ENCODE measurements at places on chromosomes 12 and 14.

DNA sequence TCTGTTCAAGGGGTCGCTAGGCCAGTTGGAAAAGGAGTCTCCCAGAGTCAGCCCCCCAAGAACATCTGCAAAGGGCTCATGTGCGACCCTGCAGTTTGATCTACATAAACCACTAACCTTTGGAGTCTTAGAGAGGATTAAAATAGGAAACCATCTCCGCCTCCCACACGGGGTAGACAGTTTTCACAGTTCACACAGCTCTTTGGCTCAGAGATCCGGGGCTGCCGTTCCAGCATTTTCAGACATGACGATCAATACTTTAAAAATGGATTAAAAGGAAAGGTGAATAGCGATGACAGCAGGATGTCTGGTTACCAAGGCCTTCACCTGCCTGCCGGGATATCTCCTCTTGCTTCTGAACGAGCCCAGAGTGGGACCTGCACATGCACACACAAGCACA is 59.8 kb upstream of the BCL11B start:
- H3K4me1 ChIP-seq, result no peaks in the 10 kb centered on the region
- H3K27ac ChIP-seq, result no peak overlapping the region
- H3K36me3 ChIP-seq, result no peaks in the 10 kb centered on the region
- no peaks in the 10 kb centered on the region for H3K27me3 ChIP-seq
- DNase-seq, result no peak

GRCh38 chr14:103909531-103910261 is 18.6 kb upstream of the TDRD9 start:
- H3K27me3 ChIP-seq, result no peaks in the 10 kb centered on the region
- peak overlapping the region; percentile 52 for H3K4me3 ChIP-seq
- H3K27ac ChIP-seq, result peak overlapping the region; percentile 14
- peaks cover 7% of the 10 kb centered on the region for H3K4me1 ChIP-seq
- peaks cover 3% of the 10 kb centered on the region for H3K36me3 ChIP-seq

DNA sequence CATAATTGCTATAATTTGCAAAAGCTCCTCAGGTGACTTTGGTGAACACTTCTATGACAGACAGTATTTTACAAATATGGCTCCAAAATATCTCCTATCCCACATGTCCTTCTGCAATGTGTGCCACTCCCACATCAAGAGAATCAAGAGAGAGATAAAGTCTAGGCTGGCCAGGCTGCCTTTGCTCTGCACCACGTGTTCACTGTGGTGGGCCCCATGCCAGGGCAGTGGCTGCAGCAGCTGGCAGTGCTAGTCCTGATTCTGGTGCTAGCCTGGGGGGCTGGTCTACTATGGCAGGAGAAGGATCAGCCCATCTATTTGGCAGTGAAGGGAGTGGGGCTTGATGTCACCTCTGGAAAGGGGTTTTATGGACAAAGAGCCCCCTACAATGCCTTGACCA is 86.3 kb downstream of the DRAM1 start:
- H3K36me3 ChIP-seq, result no peaks in the 10 kb centered on the region
- no peak for DNase-seq
- no peaks in the 10 kb centered on the region for H3K27me3 ChIP-seq
- H3K27ac ChIP-seq, result no peak overlapping the region
- H3K4me3 ChIP-seq, result no peak overlapping the region

DNA sequence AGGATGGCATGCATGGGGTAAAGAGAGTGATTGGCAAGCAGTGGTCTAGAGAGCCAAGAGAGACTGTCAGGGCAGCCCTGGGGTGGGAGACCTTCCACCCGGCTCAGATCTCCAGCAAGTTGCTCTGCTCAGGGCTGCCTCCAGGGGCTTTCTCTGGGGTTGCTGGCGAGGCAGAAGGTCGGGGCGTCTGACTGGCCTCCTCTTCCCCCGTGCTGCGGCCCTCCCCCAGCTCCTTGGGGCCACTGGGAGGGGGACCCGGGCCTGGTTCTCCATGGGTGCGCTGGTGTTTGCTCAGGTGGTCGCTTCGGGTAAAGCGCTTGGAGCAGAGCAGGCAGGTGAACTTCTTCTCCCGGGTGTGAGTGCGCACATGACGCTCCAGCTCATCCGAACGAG is 6.6 kb upstream of the AAAS start:
- H3K4me3 ChIP-seq, result no peak overlapping the region
- peaks cover 37% of the 10 kb centered on the region for H3K27me3 ChIP-seq
- H3K27ac ChIP-seq, result no peak overlapping the region
- DNase-seq, result no peak
- H3K36me3 ChIP-seq, result no peaks in the 10 kb centered on the region

DNA sequence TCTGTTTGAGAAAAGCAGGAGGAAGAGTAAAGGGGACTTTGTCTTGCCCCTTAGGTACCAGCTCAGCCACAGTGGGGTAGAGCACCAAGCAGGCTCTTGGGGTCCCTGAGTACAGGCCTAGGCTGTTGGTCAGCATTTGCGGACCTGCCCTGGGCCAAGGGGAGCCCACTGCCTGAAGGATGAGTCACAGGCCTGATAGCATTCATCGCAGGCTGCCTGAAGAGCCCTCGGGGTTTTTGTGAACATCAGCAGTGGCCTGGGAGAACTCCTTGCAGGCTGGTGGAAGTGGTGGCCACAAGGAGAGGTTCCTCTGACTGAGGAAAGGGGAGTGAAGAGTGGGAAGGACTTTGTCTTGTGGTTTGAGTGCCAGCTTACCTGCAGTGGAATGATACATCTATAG is 25.0 kb upstream of the P2RX7 start:
- no peaks in the 10 kb centered on the region for H3K27me3 ChIP-seq
- no peaks in the 10 kb centered on the region for H3K4me1 ChIP-seq
- H3K27ac ChIP-seq, result no peak overlapping the region
- H3K36me3 ChIP-seq, result no peaks in the 10 kb centered on the region
- no peak overlapping the region for H3K4me3 ChIP-seq

DNA sequence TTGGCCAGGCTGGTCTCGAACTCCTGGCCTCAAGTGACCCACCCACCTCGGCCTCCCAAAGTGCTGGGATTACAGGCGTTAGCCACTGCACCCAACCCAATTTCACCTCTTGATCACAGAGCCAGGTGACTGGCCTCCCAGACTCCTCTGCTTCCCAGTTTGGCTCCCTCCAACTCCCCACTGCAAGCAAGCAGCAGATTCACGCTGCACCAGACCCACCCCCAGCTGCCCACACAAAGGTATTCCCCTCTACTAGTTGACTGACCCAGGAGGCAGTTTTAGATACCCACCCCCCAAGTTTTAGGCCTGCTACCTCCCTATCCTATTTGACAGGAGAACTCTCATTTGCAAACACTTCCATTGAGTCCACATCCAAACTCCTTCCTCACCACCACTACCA is 5.2 kb downstream of the RARG start:
- DNase-seq, result no peak
- no peak overlapping the region for H3K27ac ChIP-seq
- no peaks in the 10 kb centered on the region for H3K36me3 ChIP-seq
- no peaks in the 10 kb centered on the region for H3K27me3 ChIP-seq
- H3K4me1 ChIP-seq, result peaks cover 32% of the 10 kb centered on the region

GRCh38 chr12:110249105-110249504 is 31.9 kb upstream of the ATP2A2 start:
- no peak for DNase-seq
- no peak overlapping the region for H3K4me3 ChIP-seq
- no peaks in the 10 kb centered on the region for H3K36me3 ChIP-seq

GRCh38 chr12:131918311-131919050 is 10.6 kb upstream of the PUS1 start:
- peaks cover 11% of the 10 kb centered on the region for H3K4me1 ChIP-seq
- no peaks in the 10 kb centered on the region for H3K27me3 ChIP-seq
- no peak for DNase-seq
- peaks cover 26% of the 10 kb centered on the region for H3K36me3 ChIP-seq

DNA sequence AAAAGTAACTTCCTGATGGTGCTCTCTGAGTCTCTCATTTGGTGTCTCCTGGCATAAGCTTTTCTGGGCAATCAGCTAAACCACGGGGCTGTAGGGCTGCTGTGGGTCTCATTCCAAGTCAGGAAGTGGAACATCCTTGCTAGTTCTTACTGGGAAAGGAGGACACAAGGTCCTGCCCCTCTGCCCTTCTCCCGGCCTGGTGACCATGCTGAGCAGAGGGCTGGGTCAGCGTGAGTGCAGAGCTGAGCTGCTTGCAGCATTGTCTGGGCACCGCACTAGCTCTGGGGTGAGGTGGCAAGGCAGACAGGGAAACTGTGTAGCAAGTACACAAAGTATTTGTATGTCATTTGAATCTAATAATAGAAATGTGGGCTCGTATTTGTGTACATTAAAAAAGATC is 45.0 kb upstream of the ASPG start:
- no peaks in the 10 kb centered on the region for H3K36me3 ChIP-seq
- no peak overlapping the region for H3K4me3 ChIP-seq
- no peak overlapping the region for H3K27ac ChIP-seq
- no peaks in the 10 kb centered on the region for H3K27me3 ChIP-seq
- no peak for DNase-seq

- no peaks in the 10 kb centered on the region for H3K36me3 ChIP-seq
- DNase-seq, result no peak
- peaks cover 24% of the 10 kb centered on the region for H3K4me1 ChIP-seq
- H3K27me3 ChIP-seq, result no peaks in the 10 kb centered on the region
- no peak overlapping the region for H3K27ac ChIP-seq
These were observed 31.6 kb downstream of the SPTLC2 start for GRCh38 chr14:77584809-77585208.

- DNase-seq, result no peak
- H3K4me1 ChIP-seq, result peaks cover 70% of the 10 kb centered on the region
- no peaks in the 10 kb centered on the region for H3K27me3 ChIP-seq
- H3K27ac ChIP-seq, result peak overlapping the region; percentile 80
These were observed 85.2 kb downstream of the CCDC88C start for GRCh38 chr14:91332171-91332985.

- no peaks in the 10 kb centered on the region for H3K36me3 ChIP-seq
- no peak for DNase-seq
- no peaks in the 10 kb centered on the region for H3K27me3 ChIP-seq
- no peaks in the 10 kb centered on the region for H3K4me1 ChIP-seq
- no peak overlapping the region for H3K27ac ChIP-seq
These were observed 62.7 kb upstream of the OR10AD1 start for GRCh38 chr12:48265777-48266176.

DNA sequence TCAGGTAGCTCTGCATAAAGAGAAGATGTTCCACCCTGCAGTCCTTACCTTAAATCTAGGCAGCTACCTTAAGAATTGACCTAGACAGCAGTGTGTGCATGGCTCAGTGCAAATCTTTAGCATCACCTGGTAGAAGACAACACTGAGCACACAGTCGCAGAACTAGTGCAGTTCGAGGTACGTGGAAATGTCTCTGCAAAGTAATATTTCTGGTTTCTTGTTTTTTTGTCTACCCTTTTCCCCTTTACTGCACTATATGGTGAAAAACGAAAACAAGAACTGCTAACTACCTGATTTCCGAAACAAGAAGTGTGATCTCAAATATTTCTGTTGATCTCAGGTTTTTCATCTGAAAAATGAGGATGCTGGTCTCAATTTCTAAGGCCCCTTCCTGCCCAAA is 82.5 kb downstream of the ETV6 start:
- H3K4me1 ChIP-seq, result peaks cover 32% of the 10 kb centered on the region
- H3K27ac ChIP-seq, result peak overlapping the region; percentile 35
- H3K36me3 ChIP-seq, result no peaks in the 10 kb centered on the region
- H3K27me3 ChIP-seq, result no peaks in the 10 kb centered on the region

GRCh38 chr14:93870377-93870776 is 56.8 kb upstream of the FAM181A start:
- H3K4me3 ChIP-seq, result no peak overlapping the region
- H3K27me3 ChIP-seq, result peaks cover 32% of the 10 kb centered on the region
- no peak for DNase-seq
- H3K4me1 ChIP-seq, result no peaks in the 10 kb centered on the region
- no peaks in the 10 kb centered on the region for H3K36me3 ChIP-seq
- no peak overlapping the region for H3K27ac ChIP-seq

- no peaks in the 10 kb centered on the region for H3K27me3 ChIP-seq
- H3K27ac ChIP-seq, result no peak overlapping the region
- no peak for DNase-seq
- H3K4me3 ChIP-seq, result no peak overlapping the region
These were observed 308.9 kb upstream of the LMO3 start for GRCh38 chr12:16914853-16915252.

DNA sequence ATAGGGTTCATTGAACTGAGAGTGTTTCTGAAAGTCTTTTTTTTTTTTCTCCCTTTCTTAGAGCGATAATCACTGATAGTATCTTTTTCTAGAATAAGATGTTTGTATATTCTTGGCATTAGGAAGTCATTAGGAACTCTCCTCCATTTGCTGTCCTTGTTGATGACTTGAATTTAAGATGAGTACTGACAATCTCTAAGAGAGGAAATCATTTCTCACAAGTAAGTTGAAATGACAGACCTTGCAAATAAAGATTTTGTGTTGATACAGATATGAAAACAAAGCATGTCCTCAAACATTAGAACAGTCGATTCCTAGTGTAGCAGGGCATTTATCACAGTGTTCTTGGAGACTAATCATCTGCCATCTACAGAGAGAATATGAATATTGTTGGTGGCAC is 458.4 kb upstream of the SYT1 start:
- DNase-seq, result no peak
- no peak overlapping the region for H3K4me3 ChIP-seq
- no peaks in the 10 kb centered on the region for H3K4me1 ChIP-seq
- no peaks in the 10 kb centered on the region for H3K36me3 ChIP-seq

DNA sequence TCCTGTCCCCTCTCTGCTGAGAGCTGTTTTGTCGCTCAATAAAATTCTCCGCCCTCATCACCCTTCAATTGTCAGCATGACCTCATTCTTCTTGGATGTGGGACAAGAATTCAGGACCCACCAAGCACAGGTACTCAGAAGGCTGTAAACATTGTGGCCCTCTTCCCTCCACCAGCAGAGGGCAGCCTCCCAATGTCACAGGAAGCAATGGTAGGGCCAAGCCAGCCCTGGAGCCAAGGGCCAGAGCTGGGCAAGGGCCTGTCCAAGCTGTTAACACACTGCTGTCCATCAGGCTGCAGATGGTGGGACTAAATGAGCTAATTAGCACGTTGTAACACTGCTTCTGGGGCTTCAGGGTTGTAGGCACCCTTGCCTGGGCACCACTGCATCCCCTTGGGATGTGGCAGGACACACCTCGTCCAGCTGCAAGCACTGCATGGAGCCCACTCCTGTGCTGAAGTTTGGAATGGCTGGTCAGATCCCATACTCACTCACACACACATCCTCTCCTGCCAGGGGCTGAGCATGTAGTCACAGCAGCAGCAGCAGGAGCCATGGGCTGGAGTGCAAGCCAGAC is 62.7 kb upstream of the HECTD1 start:
- H3K27me3 ChIP-seq, result peaks cover 5% of the 10 kb centered on the region
- no peaks in the 10 kb centered on the region for H3K36me3 ChIP-seq
- no peak overlapping the region for H3K27ac ChIP-seq
- no peak for DNase-seq

GRCh38 chr12:12818701-12819100 is 5.6 kb downstream of the DDX47 start:
- no peaks in the 10 kb centered on the region for H3K27me3 ChIP-seq
- no peak overlapping the region for H3K4me3 ChIP-seq
- no peak for DNase-seq

DNA sequence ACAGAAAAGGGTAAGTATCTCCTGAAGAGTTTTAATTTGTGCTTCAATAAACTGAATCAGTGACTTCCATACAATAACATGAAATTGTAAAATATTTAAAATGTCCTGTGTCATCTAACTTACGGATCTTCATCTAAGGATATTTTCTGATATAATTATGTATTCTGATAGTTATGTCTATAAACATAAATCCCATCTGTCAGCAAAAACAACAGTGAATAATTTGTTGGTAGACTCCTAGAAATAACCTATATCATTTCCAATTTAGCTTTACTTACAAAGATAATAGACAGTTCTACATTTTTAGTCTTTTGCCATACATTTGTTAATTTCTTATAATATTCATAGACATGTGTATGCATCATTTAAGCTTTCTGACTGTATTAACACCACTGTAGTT is 293.9 kb downstream of the CCDC91 start:
- no peak overlapping the region for H3K4me3 ChIP-seq
- H3K36me3 ChIP-seq, result no peaks in the 10 kb centered on the region
- H3K27me3 ChIP-seq, result no peaks in the 10 kb centered on the region
- no peaks in the 10 kb centered on the region for H3K4me1 ChIP-seq
- no peak overlapping the region for H3K27ac ChIP-seq
